ENCODE measurements at places on chromosomes 5 and 9. TPM values are rescaled to one million over a fixed set of nuclear protein-coding genes. Genes with fewer than 3 reads are reported as not detected.

- DNase-seq, result no peak
Observed at GRCh38 chr5:66680804-66681203, 84.6 kb downstream of the MAST4 start.

- DNase-seq, result no peak
Observed at GRCh38 chr5:63025679-63026078, 447.1 kb downstream of the LRRC70 start.

Gene SYK
- total RNA-seq, result 175 TPM

GRCh38 chr5:127085796-127086195 lies 12.5 kb upstream of the C5orf63 start:
- no peak for DNase-seq

DNA sequence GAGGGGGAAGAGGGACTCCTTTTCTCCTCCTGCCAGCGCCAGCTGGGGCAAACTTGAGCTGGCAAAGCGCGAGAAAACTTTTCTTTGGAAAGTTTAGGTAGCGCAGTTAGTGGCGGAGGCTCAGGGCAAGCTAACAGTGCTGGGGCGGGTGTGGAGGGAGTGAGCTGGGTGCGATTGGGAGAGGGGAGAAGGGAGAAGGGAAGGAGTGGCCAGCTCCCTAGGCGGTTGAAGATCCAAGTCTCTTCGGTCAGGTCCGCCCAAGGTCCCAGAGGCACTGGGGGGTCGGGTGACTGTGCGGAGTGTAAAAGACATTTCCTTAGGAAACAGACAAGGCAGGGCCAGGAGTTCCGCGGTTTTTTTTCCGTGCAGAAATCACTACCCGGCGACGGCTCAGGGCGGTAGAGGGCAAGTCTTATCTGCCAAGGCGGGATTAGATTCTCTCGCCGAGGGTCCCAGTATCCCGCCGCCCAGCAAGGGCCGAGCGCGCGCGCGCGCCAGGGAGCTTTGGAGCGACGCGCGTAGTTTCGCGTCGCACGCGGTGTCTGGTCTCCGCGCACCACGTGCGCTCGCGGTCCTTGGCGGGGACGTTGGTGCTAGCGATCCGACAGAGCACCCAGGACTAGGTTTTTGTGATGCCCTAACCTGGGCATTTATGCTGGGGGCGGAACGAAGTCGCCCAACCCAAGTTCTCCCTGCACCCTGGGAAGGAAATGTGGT lies 33.6 kb upstream of the NFIB start:
- no peak for DNase-seq

Gene CDC25C
- total RNA-seq, result 21.1 TPM

GRCh38 chr9:76159293-76159926 lies 234.8 kb downstream of the RFK start:
- no peak for DNase-seq

- DNase-seq, result no peak
Observed at GRCh38 chr5:61569353-61569752, 237.3 kb downstream of the ZSWIM6 start.

DNA sequence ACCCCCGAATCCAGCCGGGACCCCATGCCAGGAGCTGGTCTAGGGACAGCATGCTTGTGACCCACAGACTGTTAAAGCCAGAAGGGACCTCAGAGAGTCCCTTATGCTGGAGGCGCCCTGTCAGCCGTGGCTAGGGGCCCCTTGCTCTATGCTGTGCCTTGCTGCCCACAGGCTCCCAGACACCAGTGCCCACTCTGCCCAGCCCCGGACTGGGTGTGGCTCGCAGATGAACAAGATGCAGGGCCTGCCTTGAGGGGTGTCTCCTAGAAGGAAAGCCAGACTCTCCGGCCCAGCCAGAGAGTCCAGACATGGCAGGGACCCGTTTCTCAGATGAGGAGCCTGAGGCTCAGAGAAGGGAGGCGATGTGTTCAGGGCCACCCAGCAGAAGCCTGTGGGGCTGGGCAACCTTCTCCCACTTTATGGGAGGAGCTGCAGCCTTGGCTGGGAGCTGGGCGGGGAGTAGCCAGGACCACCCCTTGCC lies 85.7 kb downstream of the LMX1B start:
- no peak for DNase-seq

Gene DIPK1B
- total RNA-seq, result 0.74 TPM

GRCh38 chr5:159040181-159040580 lies 59.5 kb downstream of the EBF1 start:
- peak; percentile 67 for DNase-seq

Gene NSD1
- total RNA-seq, result 142 TPM

GRCh38 chr5:132870801-132871200 lies 2.7 kb upstream of the LEAP2 start:
- DNase-seq, result no peak

- DNase-seq, result no peak
Observed at GRCh38 chr5:138972836-138973235, 97.7 kb upstream of the LRRTM2 start.

- no peak for DNase-seq
Observed at GRCh38 chr5:52177193-52177592, 610.5 kb upstream of the ITGA1 start.

DNA sequence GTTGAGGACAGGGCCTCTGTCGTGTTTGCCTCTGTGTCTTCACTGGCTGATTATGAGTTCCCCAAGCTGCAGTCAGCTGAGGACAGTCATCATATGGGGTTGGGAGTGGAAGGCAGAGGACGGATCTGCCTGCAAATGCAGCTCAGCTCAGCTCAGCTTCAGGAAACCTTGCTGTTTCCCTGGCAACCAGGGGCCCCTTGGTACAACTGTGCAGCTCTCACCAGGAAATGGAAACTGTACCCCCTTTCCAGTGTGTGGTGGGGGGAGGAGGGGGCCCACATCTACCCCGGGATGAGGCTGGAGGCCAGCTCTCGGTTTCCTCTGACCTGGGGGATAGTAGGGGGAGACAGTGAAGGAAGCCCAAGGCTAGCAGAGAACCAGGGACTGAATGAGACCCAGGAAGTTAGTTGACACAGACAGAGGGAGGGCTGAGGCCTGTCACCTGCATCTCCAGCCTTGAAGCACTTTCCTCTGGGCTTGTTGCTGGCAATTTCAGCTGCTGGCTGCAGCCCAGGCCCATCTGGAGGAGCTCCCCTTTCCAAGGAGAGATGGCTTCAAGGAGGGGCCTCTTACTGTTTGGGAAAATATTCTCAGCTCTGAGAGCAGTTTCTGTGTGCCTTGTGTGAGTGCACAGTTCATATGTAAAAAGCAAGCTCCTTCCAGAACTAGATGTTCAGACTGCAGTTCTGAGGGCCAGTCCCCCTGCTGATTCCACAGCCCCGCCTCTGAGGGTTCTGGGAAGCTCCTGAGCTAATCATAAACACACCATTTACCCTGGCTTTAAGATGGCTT lies 6.9 kb downstream of the ANXA6 start:
- DNase-seq, result peak; percentile 81

- DNase-seq, result peak; percentile 65
Observed at GRCh38 chr5:43041669-43042175, 1.6 kb upstream of the ANXA2R start.

- peak; percentile 85 for DNase-seq
Observed at GRCh38 chr9:32581512-32582143, 8.7 kb upstream of the NDUFB6 start.

GRCh38 chr5:140113180-140113698 lies 670 bp upstream of the PURA start:
- peak; percentile 33 for DNase-seq

DNA sequence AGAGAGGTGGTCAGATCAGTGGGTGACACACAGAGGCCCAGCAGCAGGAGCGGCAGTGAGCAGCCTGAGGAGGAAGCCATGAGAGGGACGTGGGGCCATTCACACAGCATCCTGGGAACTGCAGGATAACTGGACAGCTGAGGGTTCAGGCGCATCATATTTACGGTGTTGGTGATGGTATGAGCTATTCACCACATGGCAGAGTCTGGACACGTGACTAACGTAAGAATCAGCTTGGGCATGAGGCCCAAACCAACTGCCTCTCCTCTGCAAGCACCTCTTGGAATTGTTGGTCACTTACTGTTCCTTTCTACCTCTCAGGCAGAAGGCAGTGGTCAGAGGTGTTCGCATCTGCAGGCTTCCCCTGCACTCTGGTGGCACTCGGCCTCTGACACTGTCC lies 141.1 kb downstream of the ENTREP1 start:
- DNase-seq, result no peak

Gene STING1
- total RNA-seq, result not detected

- no peak for DNase-seq
Observed at GRCh38 chr5:139705655-139706587, 57.8 kb downstream of the CXXC5 start.

DNA sequence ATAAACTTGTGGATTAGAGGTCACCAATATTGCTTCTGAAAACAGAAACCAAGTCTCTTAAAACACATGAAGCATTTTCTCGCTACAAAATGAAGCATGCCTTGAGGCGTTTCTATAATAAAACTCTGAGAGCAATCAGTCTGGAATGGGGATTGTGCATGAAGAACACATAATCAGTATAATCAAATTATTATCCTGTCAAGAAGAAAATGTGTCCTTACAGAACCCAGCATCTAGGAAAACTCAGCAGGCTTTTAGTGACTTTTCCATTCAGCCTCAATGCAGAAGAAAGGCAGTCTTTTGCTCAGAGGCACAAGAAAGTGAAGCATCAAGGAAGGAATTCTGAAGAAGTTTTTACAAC lies 121.9 kb downstream of the CDH18 start:
- no peak for DNase-seq

GRCh38 chr5:57749396-57749795 lies 266.8 kb upstream of the ACTBL2 start:
- DNase-seq, result no peak

GRCh38 chr9:18490641-18491370 lies 16.9 kb downstream of the ADAMTSL1 start:
- no peak for DNase-seq

Gene ARHGEF37
- total RNA-seq, result 1.7 TPM

Gene IFNA21
- total RNA-seq, result not detected

Gene TOR4A
- 19.7 TPM for total RNA-seq

DNA sequence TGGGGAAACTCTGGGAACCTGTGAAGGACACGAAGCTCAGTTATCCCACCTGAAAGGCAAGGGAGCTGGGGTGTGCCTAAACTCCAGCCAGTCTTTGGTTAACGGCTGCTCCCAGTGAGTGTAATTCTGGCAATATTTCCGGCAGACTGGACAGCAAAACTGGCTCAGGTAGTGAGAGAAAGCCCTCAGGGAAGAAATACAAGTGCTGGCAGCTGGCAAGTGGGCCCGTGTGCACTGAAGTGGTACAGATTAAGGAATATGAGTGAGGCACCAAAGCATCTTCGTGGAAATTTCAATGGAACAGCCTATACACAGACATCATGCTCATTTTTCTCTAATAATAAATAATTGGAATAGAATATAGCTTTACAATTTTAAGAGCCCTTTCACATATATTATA lies 56.2 kb downstream of the ABHD17B start:
- DNase-seq, result no peak

Gene SH2D3C
- 45.7 TPM for total RNA-seq

Gene ANKRD20A1
- total RNA-seq, result 3.0 TPM

GRCh38 chr5:135739383-135739981 lies 95.0 kb upstream of the SLC25A48 start:
- no peak for DNase-seq

DNA sequence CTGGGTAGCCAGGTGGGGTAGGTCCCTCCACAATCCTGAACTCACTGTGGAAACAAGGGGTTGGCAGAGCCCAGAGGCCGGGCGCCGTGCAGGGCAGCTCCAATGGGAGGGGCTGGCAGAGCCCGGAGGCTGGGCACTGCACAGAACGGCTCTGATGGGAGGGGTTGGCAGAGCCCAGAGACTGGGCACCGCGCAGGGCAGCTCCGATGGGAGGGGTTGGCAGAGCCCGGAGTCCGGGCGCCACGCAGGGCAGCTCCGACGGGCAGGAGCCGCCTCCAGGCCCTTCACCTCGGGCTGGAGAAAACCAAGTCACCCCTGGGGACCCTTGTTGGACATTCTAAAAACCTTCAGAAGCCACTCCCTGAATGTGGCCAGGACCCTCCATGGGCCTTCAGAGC lies 9.3 kb downstream of the NACC2 start:
- no peak for DNase-seq

Gene FAT2
- total RNA-seq, result not detected

DNA sequence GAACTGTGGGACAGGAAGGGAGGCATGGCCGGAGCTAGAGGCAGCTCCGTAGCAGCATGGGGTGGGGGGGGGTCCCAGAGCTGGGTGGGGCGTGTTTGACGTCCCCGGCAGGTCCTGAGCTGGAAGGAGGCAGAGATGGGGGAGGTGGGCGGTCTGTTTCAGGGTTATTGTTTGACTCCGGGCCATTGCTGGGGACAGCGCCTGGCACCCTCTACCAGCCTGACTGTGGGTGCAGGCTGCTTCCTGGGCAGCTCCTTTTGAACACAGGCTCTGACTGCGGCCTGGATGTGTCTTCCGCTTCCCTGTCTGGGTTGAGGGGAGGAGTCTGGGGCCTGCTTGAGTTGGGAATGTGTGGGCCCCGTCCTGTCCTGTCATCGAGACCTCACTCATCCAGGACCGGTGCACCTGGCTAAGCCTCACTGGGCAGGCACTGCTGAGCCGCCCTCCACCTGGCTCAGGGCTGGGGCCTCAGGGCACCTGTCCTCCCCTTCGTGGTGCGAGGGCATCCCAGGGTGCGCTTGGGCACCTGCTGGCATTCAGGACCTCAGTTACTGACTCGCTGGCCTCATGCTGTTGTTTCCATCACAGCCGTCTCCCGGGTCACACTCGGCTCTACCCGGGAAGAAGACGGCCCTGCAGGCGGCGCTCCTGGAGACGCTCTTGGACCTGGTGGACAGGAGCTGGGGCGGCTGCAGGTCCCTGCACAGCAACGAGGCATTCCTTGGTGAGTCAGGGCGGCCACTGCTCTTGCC lies 26.5 kb downstream of the CEP72 start:
- DNase-seq, result no peak

Gene TIMD4
- total RNA-seq, result 0.50 TPM

Gene PCAT7
- 2.5 TPM for total RNA-seq

DNA sequence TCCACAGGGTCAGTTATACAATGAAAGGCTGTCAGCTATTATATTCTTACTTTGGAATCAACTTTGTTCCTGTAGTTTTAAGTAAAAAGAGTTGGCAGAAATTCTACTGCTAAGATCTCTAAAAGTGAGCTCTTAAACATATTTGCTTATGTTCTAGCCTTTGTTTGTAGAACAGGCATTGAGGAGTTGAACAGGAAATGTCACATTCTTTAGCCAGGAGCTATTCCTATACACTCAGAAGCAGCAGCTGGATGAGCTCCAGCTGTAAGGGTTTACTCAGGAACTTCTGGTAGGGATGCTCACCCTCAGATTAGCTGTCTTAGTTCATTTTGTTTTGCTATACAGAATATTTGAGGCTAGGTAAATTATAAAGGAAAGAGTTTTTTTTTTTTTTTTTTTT lies 22.4 kb upstream of the SPINK14 start:
- DNase-seq, result no peak

DNA sequence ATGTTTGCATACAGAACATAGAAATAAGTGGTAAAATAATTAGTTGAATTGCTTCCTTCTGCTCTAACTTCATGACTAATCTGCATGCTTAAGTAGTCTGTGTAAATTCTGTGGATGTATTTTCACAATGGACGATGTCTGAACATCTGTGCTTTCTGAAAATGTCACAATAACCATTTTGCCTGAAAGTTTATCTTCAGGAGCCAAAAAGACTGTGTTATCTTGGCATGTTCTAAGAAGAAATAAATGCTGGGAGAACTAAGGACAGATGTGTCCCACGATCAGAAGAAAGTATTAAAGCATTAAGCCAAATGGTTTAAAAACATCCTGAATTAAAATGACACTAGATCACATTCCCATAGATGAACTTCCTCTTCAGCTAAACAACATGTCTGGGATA lies 397.6 kb downstream of the SPOCK1 start:
- DNase-seq, result no peak
